ENCODE measurements at places on chromosomes 2 and 18.

DNA sequence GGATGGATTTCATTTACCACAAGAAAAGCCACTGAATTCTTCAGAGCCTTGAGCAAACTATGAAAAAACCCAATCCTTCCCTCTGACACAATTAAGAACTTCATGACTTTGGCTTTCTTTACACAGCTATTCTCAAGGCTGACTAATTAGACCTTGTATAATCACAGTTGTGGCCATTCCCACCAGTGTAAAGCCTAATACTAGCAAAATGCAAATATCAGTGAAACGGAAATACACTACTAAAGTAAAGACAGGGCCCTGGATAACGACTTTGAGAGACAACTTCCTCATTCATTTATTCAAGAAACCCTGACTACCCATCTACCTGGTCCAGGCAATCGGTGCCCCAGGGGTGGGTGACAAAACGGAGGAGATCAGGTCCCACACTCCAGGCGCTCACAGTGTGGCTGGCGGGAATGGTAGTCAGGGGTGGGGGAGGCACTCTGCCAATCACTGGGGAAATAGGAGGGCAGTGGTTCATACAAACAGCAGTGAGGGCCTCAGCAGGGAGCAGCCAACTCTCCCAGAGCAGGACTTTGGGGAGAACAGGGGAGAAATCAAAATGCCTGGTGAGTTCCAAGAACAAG is 28.1 kb downstream of the TMEM163 start:
- DNase-seq, result no peak

DNA sequence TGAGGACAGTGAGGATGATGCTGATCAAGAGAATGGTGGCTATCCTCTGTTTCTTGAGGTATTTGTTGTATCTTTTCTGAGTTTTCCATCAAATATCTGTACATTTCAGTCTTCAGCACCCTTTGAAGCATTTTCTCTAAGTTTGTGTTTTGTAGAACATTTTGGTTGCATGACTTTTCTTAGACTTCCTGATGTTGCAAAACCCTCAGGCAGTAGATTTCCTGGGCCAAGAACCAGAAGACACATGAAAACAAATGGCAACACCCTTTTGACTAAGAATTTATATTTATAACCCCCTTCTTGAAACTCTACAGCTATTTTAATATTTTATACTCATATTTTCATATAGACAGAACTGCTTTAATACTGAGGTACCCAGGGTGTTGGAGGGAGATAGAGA is 16.2 kb downstream of the HNMT start:
- no peak for DNase-seq

DNA sequence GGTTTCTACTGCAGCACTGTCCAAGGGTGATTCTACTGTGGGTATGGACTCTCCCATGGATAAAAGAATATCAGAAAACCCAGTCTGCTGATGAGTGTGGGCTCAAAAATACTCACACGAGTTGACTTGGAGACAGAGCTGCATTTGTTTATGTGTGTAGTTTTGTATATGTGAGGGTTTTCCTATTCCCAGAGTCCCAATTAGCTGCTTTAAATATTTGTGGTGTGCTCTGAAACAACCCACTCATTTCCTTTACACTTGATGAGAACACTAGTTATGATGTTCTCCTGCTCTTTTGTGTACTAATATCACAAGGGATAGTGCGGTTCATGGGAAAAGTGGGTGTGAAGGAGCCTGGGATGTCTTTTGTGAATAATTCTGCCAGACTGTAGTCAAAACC is 337.3 kb downstream of the PLCL1 start:
- DNase-seq, result no peak

GRCh38 chr18:45015788-45016128 is 335.1 kb downstream of the SETBP1 start:
- DNase-seq, result no peak

- DNase-seq, result no peak
These were observed 20.4 kb upstream of the SESTD1 start for GRCh38 chr2:179285060-179285459.

All from vagina (tissue), 2 donors.